ENCODE measurements at places on chromosomes 7 and 10. TPM values are rescaled to one million over a fixed set of nuclear protein-coding genes. Genes with fewer than 3 reads are reported as not detected.

TPK1 gene
- total RNA-seq, result 3.0 TPM

FZD1 gene
- total RNA-seq, result 3.5 TPM

CALML5 gene
- total RNA-seq, result not detected

ZNF804B gene
- not detected for total RNA-seq

DDX21 gene
- 45.6 TPM for total RNA-seq

CPED1 gene
- 72.0 TPM for total RNA-seq

MCMBP gene
- 43.1 TPM for total RNA-seq

BPGM gene
- 29.4 TPM for total RNA-seq

DYNC1I1 gene
- 0.71 TPM for total RNA-seq

NRCAM gene
- total RNA-seq, result 1.1 TPM

CAV1 gene
- 856 TPM for total RNA-seq

TMEM139 gene
- total RNA-seq, result not detected

MRPS33 gene
- 24.1 TPM for total RNA-seq

FGF8 gene
- total RNA-seq, result not detected

PDK4 gene
- 0.29 TPM for total RNA-seq

FLNC gene
- 274 TPM for total RNA-seq

GIMAP5 gene
- total RNA-seq, result not detected

ELFN1 gene
- total RNA-seq, result 0.89 TPM

HKDC1 gene
- total RNA-seq, result 0.29 TPM

PDE6C gene
- not detected for total RNA-seq

TRDMT1 gene
- total RNA-seq, result 2.0 TPM

MYL10 gene
- not detected for total RNA-seq

VAX1 gene
- total RNA-seq, result not detected

MKX gene
- 7.5 TPM for total RNA-seq

TFAM gene
- total RNA-seq, result 13.0 TPM

CNNM1 gene
- not detected for total RNA-seq

NPSR1 gene
- not detected for total RNA-seq

NPFFR1 gene
- not detected for total RNA-seq

FAM180A gene
- total RNA-seq, result 1.7 TPM

ANKRD2 gene
- total RNA-seq, result not detected

JCAD gene
- total RNA-seq, result 1.2 TPM

GRID1 gene
- total RNA-seq, result not detected

TEX47 gene
- not detected for total RNA-seq

ZC3HAV1L gene
- 9.2 TPM for total RNA-seq

DDX56 gene
- total RNA-seq, result 67.3 TPM

VIPR2 gene
- not detected for total RNA-seq

EPC1 gene
- total RNA-seq, result 9.7 TPM

BRI3 gene
- 45.2 TPM for total RNA-seq

PSTK gene
- total RNA-seq, result 3.2 TPM

ZP3 gene
- 0.29 TPM for total RNA-seq

VTI1A gene
- 32.4 TPM for total RNA-seq

HPS1 gene
- total RNA-seq, result 33.2 TPM

PTER gene
- 6.1 TPM for total RNA-seq

OR2A7 gene
- total RNA-seq, result 0.89 TPM

CAV2 gene
- 192 TPM for total RNA-seq

STEAP2 gene
- 2.6 TPM for total RNA-seq

PPP1R9A gene
- total RNA-seq, result not detected

GHITM gene
- total RNA-seq, result 222 TPM

CXCL12 gene
- 76.7 TPM for total RNA-seq

CNTNAP2 gene
- total RNA-seq, result 0.58 TPM

CPN1 gene
- total RNA-seq, result not detected

NME8 gene
- not detected for total RNA-seq

NXPH1 gene
- total RNA-seq, result not detected

ACTL6B gene
- total RNA-seq, result not detected

Data from myometrial cell (primary cell).